ENCODE measurements at places on chromosomes 11 and 22.

- no peak for DNase-seq
Observed at GRCh38 chr11:110912437-110912836, 200.2 kb upstream of the ARHGAP20 start.

- no peak for DNase-seq
Observed at GRCh38 chr11:96213500-96213899, 129.5 kb downstream of the MAML2 start.

DNA sequence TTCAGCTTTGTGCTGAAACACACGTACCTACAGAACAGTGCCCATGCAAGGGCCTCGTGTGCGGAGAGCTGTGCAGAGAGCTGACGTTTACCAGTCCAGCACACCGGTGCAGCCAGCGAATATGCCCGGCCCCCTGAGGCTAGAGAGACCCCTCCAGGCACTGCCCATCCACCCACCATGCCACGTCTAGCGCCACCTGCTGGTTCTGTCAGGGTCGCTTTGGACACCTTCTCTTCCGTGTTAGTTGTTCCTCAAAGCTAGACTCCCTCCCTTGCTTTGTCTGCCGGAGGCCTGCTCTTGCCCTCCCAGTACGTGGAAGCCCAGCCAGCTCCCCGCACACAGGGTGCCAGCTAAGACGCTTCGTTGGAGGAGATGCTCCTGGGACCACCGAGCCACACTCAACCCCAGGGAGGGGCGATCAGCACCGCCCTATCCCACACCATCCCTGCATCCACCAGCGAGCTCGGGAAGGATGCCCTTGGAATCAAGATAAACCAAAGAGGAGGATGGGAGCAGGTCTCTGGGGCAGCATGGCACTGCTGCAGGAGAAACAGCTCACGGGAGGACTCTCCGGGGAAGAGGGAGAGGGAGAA lies 43.4 kb downstream of the CPT1A start:
- DNase-seq, result no peak

DNA sequence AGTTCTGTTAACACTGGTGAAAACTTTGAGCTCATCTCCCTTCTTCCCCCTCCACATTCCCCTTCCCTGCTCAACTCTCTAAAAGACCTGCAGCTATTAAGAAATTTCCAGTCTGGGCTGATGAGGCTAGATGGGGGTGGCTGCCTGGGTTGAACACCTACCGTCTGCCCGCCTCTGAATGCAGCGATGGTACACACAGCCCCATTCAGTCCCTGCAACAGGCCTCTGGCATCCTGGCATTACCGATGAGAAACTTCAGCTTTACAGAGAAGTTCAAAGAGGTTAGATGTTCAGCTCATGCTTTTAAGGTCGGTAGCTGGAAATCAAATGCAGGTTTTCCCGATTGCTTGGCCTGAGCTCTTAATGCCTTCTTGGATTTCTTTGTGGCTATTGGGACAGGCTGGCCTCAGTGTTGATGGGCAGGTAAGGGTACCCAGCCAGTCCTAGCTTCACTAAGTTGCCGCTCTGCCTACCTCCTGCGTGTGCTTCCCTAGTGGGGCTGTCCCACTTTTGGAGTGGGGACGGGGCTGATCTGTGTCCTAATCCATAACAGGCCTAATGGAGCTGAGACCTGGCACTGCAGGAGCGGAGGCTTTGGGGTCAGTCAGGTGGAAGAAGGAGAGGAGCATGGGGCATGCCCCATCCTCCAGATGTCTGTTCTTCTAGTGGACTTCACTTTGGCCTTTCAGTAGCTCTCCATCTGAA lies 49.1 kb downstream of the ZBTB16 start:
- DNase-seq, result no peak

DNA sequence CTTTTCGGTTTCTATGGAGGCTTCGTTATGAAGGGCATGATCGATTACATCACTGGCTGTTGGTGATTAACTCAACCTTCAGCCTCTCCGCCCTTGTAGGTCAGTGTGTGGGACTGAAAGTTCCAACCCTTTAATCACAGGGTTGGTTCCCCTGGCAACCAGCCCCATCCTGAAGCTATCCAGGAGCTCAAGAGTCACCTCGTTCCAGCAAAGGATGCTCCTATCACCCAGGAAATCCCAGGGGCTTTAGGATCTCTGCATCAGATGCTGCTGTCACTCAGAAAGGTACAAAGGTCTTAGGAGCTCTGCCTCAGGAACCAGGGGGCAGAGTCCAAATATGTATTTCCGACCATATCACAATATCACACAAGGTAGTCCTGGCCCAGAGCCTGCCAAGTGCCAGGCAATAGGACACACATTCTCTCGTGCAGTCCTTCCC lies 123.5 kb upstream of the PARVA start:
- no peak for DNase-seq

DNA sequence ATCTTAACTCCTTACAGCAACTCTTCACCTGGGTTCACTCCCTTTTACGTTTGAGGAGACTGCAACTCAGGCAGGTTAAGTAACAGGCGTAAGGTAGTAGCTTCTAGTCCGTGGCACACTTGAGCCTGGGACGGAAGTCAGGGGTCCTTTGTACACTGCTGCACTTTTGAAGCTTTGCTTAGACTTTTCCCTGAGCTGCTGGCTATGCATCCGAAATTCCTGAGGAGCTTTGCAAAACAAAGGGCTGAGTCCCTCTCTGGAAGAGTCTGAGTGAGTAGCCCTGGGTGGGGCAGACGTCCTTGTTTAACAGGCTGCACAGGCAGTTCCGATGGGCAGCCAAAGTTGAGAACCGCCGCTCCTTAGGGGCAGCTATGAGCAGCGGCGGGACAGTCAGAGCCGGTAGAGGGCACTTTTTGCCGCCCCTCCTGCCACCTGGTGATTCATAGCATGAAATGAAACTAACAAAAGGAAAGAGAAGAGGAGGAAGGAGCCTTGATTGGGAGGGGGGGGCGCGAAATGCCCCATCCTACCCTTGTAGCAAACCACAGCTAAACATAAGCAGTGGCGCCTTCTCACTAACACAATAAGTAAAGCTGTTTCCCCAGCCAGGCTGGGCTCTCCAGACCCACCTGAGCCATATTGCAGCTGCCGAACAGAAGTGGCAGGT lies 1.4 kb downstream of the TMEM109 start:
- DNase-seq, result no peak
